Hematopoietic multipotent progenitor cell treated with erythropoietin and hydrocortisone succinate and interleukin-3 and kit ligand, for 17 days (in vitro differentiated cells): ENCODE measurements at places on chromosomes 7 and 10.

DNA sequence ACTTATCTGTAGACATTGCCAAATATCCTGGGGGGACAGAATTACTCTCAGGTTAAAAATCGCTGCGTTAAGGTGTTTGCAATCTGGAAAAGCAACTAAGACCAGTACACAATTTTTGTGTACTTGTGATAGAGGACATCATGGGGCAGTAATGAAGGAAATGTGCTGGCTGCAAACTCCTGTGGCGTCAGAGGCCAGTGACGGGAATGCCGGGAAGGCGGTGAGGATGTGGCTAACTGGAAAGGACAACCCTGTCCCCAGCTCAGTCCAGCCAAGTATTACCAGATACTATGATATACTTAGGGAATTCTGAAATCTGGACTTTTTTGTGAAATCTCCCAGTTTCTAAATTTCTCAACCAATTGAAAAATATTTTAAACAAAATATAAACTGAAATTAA, 103.1 kb upstream of the NANOS1 start:
- no peak for DNase-seq

GRCh38 chr7:37912756-37913155, 3.9 kb downstream of the SFRP4 start:
- no peak for DNase-seq

DNA sequence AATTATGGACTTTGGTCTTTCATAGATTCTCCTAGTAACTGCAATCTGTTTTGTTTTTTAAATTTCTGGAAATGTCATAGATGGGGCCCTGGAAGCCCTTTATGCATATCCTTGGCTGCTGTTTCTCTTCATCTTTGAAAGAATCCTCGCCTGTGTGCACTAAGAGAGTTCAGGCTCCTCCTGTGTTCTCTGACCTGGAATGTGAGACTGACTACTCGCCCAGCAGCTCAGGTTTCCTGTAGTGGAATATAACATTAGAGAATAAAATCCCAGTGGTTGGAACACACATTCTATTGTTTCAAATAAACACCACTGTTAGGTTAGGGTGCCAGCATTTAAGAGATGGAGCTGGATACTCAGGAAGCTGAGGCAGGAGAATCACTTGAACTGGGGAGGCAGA, 56.3 kb downstream of the WDFY4 start:
- DNase-seq = no peak

DNA sequence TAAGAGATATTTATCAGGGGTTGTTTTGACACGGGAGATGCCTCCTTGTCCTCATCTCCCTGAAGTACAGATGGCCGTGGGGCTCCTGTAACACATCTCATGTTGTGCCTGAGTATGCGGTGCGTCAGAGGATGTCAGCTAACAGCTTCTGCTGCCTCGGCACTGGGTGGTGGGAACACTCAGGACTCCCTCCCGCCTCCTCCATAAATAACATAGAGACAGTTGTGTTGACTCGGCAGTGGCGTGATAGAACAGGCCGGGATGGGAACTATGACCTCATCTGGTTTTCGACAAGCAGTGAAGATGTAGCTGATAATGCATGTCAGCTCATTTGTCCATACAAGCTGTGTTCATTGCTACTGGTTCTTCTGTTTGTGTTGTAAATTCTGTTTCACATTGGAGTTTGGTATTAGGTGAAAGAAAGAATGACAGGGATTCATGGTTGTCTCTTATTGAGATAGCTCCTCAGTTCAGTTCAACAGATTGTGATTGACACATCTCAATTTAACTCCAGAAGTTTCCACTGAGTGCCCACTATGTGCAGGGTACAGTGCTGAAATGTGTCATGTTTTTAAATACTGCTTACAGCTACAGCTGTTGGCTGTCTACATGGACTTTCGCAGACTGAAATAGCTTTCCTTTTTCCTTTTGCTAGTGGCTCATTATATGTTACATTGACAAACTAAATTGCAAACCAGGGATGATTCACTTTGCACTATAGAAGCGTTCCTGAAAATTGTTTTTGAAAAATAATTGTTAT, 87.4 kb downstream of the CHN2 start:
- no peak for DNase-seq

- DNase-seq = no peak
These were observed 7.5 kb upstream of the EBF3 start for GRCh38 chr10:129971381-129972144.
